Thoracic aorta (tissue), 2 donors: ENCODE measurements at places on chromosomes 7 and 10. TPM values are rescaled to one million over a fixed set of nuclear protein-coding genes. Genes with fewer than 3 reads are reported as not detected.

GRCh38 chr10:125262409-125262808, 102.0 kb upstream of the CTBP2 start:
- no peak for DNase-seq

- DNase-seq, result no peak
Observed at GRCh38 chr10:78714225-78714624, 354.5 kb upstream of the ZMIZ1 start.

Gene LHFPL3
- total RNA-seq, result not detected

- no peak for DNase-seq
Observed at GRCh38 chr10:122359621-122360020, 14.9 kb upstream of the PLEKHA1 start.

- no peak for DNase-seq
Observed at GRCh38 chr7:22060197-22060596, 114.5 kb upstream of the CDCA7L start.

DNA sequence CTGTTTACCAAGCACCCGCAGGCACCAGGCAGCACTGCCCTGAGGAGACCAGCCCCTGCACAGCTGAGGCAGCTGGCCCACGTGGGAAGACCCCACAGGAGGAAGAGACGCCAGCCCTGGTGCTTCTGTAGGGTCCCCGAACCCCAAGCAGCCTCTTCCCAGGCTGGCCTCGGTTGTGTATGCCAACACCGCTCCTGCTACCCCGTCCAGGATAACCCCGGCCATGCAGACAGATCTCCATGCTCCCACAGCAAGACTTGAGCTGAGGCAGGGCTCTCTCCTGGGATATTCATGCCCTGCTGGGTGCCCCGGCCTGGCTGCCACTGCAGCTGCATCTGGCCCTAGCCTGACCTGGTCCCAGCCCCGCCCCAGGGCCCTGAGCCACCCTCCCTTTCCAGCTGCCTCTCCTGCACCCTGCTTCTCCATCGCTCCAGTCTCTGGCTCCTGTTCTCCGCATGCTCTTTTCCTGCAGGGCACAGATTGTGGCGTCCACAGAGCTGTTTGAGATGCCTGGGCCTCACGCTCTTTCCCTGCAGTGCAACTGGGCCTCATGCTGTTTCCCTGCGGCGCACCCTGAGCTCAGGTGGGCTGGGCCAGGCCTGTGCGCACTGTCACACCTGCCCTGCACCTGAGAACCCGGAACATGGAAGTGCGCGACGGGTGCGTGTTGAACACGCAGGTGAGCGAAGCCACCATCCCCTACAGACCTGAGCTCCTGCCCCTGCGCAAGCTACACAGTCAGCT, 236.2 kb downstream of the ELFN1 start:
- DNase-seq, result no peak

DNA sequence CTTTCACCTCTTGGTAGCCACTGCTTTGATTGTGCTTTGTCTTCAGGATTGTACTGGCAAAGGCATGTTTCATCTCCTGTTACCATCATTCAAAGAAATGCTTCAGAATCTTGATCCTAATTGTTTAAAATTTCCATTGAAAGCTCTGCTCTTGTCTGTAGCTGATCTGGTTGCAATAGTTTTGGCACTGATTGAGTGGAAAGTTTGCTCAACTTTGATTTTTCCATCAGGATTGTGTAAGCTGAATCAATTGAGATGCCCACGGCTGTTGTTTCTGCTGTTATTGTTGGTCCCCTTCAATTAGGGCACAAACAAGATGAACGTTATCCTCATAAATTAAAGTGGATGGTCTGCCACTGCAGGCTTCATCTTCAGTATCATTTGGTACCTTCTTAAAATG, 14.6 kb upstream of the NUB1 start:
- DNase-seq, result no peak

Gene CHAT
- not detected for total RNA-seq

- no peak for DNase-seq
Observed at GRCh38 chr10:71799608-71800453, 26.5 kb upstream of the VSIR start.

- no peak for DNase-seq
Observed at GRCh38 chr10:43024524-43024923, 52.3 kb upstream of the RET start.

Gene C7orf33
- not detected for total RNA-seq

DNA sequence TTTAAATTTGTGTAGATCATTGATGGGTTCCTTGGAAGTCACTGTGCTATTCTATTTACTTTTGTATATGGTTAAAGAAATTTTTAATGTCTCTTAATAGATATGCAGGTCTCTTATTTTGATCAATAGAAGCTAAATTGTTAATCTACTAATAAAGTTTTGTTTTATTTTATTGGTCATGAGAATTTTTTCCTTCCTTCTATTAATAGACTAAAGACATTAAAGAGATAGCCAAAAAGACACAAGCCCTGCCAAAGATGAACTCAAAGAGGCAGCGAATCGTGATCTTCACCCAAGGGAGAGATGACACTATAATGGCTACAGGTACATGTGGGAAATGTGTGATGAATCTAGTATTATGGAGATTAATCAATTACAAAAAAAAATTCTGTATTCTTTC, 226.2 kb upstream of the KAT6B start:
- no peak for DNase-seq

DNA sequence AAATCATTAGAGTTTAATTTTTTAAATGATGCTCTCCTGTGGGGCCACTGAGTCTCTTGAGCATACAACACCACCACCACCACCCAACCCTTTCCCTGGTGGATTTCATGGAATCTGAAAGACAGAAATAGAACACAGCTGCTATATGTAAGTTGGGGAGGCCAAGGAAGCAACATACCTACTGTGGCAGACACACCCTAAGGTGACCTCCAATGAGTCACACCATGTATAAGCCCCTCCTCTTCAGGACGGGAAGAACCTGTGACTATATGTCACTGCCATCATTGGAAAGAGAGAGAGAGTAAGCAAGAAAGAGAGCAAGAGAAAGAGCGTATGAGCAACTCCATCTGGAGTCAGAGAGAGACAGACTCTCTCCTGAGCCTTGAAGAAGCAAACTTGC, 172.4 kb upstream of the NFE2L3 start:
- no peak for DNase-seq

Gene CALHM1
- not detected for total RNA-seq

Gene VSTM2A
- total RNA-seq, result not detected

GRCh38 chr7:91194841-91195240, 69.4 kb upstream of the FZD1 start:
- DNase-seq, result no peak

DNA sequence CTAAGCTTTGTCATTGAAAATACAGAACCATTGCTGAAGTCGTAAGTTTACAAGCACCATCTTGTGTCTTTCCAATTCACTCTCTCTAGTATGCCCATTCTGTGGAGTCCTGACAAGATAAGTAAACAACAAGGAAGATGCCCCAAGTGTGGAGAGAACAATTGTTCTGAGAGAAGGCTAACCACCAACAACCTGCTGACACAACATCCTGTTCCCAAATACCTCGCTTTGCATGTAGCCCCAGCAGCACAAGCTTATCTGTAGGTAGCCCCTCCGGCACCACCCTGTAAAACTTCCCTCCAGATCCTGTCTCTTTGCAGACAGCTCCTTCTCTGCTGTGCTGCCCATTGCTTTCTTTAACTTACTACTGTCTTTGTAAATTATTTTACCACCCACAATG, 233.3 kb upstream of the AOAH start:
- no peak for DNase-seq

Gene ZNF117
- total RNA-seq, result 9.2 TPM

DNA sequence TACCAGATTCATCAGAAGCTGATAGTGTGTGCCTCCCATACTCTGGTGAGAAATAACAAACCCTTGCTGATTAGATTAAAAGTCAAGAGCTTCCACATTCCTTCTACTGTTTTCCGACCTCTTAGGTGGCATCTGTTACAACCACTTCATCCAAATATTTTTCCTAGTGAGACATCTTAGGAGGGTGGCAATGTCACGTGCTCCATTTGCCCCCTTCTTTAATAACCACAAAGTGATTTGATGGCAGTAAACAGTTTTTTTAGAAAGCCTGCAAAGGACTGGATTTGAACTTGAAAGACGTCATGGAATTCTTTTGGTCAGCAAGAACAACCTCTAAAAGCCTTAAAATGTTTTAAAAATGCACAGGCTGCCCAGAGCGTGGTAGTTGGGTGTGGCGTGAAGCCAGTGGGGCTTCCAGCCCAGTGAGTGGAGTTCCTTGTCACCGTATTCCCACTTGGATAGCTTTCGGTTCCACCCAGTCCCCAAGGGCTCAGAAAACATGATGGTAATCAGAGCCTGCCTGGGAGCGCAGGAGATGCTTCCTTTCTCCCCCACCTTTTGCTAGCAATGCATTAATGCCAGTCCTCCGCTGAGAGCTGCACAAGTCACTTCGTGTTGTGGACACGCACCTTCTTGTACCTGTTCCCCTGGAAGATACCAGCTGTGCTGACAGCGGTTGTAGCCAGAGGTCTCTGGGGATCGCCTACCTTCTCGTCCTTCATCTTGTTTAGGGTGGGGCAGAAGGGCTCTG, 256.4 kb downstream of the KIAA1217 start:
- no peak for DNase-seq

DNA sequence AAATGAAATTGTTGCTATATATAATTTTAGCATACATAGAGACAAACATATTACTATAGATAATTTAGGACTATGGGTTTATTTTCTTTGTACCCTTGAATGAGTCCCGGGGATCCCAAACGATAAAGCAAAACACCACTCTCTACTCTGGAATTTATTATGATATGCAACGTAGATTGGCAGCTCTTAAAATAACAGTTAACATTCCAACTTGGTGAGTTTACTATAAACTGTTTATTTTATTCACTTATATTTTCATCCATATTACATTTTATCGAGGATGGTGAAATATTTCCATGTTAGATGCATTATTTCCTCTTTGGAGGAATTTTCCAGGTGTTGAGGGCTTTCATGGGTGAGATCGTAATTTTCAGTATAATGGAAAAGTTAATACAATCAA, 138.7 kb upstream of the DGKB start:
- no peak for DNase-seq

- no peak for DNase-seq
Observed at GRCh38 chr10:29648983-29649268, 14.2 kb upstream of the SVIL start.

GRCh38 chr7:132272763-132273371, 303.4 kb downstream of the PLXNA4 start:
- DNase-seq, result no peak

- DNase-seq, result no peak
Observed at GRCh38 chr10:110016039-110016438, 8.3 kb downstream of the ADD3 start.

- no peak for DNase-seq
Observed at GRCh38 chr7:22417349-22417748, 60.4 kb upstream of the RAPGEF5 start.

Gene BAIAP2L1
- 1.4 TPM for total RNA-seq

DNA sequence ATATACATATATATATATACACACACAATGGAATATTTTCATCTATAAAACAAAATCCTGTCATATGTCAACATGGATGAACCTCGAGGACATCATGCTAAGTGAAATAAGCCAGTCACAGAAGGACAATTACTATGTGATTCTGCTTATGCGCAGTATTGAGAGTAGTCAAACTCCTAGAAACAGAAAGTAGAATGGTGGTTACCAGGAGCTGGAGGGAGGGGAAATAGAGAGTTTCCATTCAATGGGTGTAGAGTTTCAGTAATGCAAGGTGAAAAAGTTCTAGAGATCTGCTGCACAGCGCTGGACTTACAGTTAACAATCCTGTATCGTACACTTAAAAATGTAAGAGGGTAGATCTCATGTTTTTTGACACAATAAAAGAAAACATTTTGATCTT, 181.9 kb downstream of the CDCA7L start:
- no peak for DNase-seq

DNA sequence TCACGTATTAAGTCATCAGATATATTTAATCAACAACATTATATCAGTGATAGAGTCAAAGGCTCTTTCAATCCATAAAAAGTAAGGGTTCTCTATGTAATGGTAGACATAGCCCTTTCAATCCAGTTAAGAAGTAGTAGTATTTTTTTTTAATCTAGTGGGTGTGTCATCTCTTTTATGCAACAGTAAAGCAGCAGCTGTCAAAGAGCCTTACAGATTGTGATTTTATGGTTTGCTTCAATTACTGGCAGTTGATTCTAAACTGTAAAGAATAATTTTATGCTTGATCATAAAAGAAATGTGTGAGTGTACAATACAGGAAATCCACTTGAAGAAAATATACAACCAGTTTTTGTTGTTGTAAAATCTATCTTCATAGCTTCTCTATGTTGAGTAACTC, 902.6 kb upstream of the MBL2 start:
- DNase-seq, result no peak

Gene WEE2
- total RNA-seq, result not detected

GRCh38 chr10:29540016-29540415, 94.8 kb downstream of the SVIL start:
- DNase-seq, result no peak

DNA sequence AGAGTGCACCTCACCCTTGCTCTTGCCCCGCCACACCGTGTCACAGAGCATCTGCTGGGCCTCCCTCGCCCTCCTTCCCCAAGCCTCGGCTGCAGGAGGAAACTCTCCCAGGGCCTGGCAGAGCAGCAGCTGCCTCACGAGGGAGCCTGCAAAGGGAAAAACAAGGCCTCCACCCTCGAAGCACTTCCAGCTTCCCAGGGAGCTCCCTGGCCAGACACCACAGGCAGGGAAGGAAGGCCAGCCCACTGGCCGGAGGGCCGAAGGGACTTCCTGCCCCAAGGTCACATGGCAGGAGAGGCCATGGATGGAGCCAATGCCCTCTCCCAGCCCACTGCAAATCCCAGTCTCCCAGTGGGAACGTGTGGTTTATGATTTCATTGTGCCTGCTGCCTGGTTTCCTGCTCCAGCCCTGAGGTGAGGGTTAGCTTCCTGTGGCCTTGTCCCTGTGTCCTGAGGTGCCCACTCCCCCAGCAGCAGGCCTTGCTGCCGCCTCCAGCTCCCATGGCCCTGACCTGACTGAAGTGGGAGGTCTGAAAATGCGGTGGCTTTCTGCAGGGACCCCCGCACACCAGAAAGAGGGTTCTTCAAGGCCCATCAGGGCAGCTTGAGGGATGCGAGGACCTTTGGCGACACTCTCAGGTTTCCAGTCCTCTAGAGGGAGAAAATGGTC, 100.5 kb upstream of the PPIF start:
- no peak for DNase-seq

Gene GPER1
- 3.9 TPM for total RNA-seq

- DNase-seq, result no peak
Observed at GRCh38 chr7:119482209-119482608, 790.8 kb upstream of the KCND2 start.

DNA sequence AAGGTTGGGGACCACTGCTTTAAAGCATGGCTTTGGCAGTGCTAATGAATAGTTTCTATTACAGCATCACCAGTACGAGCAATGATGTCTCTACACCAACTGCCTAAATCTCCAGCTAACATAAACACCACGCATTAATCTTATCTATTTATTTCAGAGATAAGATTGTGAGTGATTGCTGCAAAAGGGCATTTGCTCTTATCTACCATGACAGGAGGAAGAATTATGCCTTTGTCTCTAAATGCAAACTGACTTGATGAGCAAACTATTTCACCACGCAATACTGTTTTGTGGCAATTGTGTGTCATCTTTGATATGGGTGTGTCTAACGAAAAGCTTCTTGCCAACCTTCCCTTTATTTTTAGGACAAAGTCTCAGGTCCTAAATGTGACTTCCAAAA, 684.9 kb downstream of the SORCS1 start:
- DNase-seq, result no peak
